Liver (tissue), 10 donors: ENCODE measurements at places on chromosomes 2 and 18. TPM values are rescaled to one million over a fixed set of nuclear protein-coding genes. Genes with fewer than 3 reads are reported as not detected.

- DNase-seq = no peak
- no peaks in the 10 kb centered on the region for H3K27me3 ChIP-seq
- H3K4me1 ChIP-seq = peaks cover 9% of the 10 kb centered on the region
- no peaks in the 10 kb centered on the region for H3K36me3 ChIP-seq
- no peak overlapping the region for H3K27ac ChIP-seq
- H3K4me3 ChIP-seq = no peak overlapping the region
These were observed 95.9 kb downstream of the MAP4K4 start for GRCh38 chr2:101793277-101793969.

Gene ALK
- total RNA-seq = not detected

Gene CYBRD1
- total RNA-seq = 12.8 TPM

Gene CD8A
- total RNA-seq = 0.47 TPM

- H3K27me3 ChIP-seq = no peaks in the 10 kb centered on the region
- peaks cover 2% of the 10 kb centered on the region for H3K4me1 ChIP-seq
- H3K27ac ChIP-seq = no peak overlapping the region
- no peak overlapping the region for H3K4me3 ChIP-seq
- DNase-seq = no peak
These were observed 65.3 kb upstream of the AMMECR1L start for GRCh38 chr2:127951026-127951425.

GRCh38 chr18:78643004-78643403, 336.6 kb upstream of the SALL3 start:
- no peak overlapping the region for H3K4me3 ChIP-seq
- DNase-seq = no peak
- H3K27ac ChIP-seq = no peak overlapping the region
- H3K4me1 ChIP-seq = no peaks in the 10 kb centered on the region
- H3K36me3 ChIP-seq = no peaks in the 10 kb centered on the region
- no peaks in the 10 kb centered on the region for H3K27me3 ChIP-seq

GRCh38 chr2:8394131-8394530, 287.7 kb upstream of the ID2 start:
- no peaks in the 10 kb centered on the region for H3K36me3 ChIP-seq
- no peak overlapping the region for H3K4me3 ChIP-seq
- no peaks in the 10 kb centered on the region for H3K27me3 ChIP-seq
- no peak overlapping the region for H3K27ac ChIP-seq
- H3K4me1 ChIP-seq = peaks cover 13% of the 10 kb centered on the region

DNA sequence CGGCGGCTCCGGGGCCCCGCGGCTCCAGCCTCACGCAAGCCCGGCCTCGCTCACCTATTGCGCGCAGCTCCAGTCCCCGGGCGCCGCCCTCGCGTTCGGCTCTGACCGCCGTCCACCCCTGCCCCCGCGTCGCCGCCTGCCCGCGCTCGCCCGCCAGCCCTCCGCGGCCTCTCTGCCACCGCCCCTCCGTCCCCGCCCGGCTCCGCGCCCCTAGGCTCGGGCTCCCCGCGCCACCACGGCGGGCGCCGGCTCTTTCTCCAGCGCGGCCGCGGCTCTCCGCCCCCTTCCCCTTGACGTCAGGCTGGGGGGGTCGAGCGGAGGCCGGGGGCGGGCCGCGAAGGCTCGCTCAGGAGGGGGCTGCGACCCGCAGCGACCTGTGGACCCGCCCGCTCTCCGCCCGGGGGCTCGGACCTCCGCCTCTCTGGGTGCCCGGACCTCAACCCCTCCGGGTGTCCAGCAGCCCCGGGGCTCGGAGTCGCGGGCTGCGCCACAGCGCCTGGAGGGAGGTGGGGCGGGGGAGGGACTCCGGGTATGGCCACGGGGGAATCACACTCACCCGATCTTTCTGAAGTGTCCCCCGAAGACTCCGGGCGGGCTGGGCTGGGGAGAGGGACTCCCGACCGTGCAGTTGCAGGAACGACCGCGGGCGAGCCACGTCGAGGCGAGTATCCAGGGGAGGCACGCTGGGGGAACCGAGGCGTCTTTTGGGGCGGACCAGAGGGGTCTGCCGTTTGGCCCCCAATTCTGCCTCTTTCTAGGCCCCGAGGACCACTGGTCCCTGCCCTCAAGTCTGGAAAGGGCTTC, at the start of gene SEMA4C:
SEMA4C (minus strand) TSS at position 259 of the 804 bp plus-strand sequence. CDS start 2,194 bp downstream, outside the sequence.
- peak within 1 kb of the TSS; percentile 65 for H3K4me3 ChIP-seq
- peaks cover 9% of the 10 kb centered on the region for H3K36me3 ChIP-seq
- peak within 1 kb of the TSS; percentile 97 for H3K27ac ChIP-seq
- DNase-seq = peak; percentile 63

DNA sequence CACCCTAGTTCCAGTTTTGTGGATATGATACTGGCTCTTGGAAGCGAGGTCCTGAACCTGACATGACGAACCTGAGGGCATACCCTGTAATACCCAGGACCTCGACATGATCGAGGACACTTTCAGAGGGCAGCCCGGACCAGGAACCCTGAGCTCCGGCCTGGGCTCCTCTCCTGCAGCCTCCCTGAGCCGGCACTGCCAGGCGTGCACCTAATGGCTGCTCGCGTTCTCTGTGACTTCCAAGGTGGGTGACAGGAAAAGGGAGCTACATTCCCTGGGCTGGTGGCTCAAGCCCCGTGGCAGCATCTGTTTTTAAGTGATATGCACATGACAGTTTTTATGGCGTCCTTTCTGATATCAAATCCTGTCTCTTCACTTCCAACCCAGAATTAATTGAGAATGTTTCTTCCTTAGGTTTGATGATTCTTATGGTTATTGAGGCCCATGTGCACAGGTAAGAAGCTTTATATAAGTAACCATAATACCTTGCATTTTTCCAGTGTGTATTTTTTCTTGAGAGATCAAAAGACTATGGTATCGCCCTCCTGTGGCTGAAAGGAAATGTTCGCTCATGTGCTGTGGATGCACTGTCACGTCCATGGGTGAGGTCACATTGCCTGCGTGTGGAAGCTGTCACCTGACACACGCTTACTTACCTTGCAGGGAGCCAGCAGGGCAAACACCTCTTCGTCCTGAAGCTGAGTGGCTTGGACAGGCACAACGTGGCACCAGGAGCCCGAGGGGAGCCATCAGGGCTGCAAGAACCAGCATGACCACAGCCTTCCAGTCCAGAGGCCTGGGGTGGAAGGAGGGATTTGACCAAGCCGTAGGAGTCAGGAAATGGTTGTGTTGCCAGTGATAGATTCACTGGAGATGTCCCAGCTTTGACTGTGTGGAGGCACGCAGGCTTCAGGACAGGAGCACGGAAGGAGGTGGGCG, 367.4 kb upstream of the MYT1L start:
- no peaks in the 10 kb centered on the region for H3K27me3 ChIP-seq
- no peak overlapping the region for H3K27ac ChIP-seq
- H3K36me3 ChIP-seq = no peaks in the 10 kb centered on the region

Gene ANTXR1
- 3.6 TPM for total RNA-seq

DNA sequence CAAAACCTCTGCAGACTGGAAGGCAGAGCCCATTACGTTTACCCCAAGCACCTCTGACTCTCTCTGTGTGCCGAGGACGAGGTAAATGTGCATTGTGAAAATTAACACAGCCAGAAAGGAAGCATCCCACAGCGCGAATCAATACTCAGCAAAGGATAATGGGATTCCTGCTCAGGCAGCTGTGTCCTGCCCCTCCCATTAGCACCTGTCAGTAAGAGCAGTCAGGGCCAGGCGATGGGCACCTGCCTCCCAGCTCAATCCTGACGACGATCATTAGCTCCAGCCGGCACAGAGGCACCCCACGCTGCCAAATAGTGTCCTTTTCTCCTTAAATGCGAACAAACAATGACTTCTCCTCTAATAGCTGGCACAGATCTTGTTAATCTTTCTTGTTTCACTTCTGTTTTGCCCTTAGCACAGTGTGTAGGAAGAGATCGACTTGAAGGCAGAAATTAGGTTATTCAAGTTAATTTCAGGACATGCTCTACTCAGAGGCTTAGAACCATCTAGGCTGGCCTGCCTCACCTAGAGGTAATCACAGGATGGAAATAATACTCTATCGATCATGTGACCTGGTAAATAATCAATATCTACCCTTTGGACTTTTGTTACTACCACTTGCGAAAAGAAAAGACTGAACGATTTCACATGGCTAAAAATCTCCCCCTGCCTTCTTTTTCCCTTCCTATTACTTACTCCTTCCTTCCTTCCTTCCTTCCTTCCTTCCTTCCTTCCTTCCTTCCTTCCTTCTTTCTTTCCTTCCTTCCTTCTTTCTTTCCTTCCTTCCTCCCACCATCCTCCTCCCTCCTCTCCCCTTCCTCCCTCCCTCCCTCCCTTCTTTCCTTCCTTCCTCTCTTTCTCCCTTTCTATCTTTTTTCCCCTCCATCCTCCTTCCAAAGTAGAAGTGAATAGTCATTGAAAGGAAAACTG, 487.9 kb upstream of the ID2 start:
- peak overlapping the region; percentile 1 for H3K27ac ChIP-seq
- H3K4me1 ChIP-seq = peaks cover 11% of the 10 kb centered on the region
- no peak for DNase-seq
- H3K4me3 ChIP-seq = peak overlapping the region; percentile 11

- H3K27ac ChIP-seq = no peak overlapping the region
- DNase-seq = no peak
These were observed 532.8 kb downstream of the FBXO15 start for GRCh38 chr18:73614812-73615211.

- H3K4me1 ChIP-seq = peaks cover 21% of the 10 kb centered on the region
- no peak overlapping the region for H3K4me3 ChIP-seq
- no peaks in the 10 kb centered on the region for H3K27me3 ChIP-seq
- no peak for DNase-seq
These were observed 208.4 kb upstream of the SMAD2 start for GRCh38 chr18:48138660-48139430.
